Esophagus squamous epithelium (tissue), 5 donors: ENCODE measurements at places on chromosomes 4 and X.

GRCh38 chrX:125654501-125654900 is 334.8 kb downstream of the TEX13C start:
- no peak for DNase-seq

- no peak for DNase-seq
These were observed 600.5 kb upstream of the GRIA3 start for GRCh38 chrX:122583551-122583950.

DNA sequence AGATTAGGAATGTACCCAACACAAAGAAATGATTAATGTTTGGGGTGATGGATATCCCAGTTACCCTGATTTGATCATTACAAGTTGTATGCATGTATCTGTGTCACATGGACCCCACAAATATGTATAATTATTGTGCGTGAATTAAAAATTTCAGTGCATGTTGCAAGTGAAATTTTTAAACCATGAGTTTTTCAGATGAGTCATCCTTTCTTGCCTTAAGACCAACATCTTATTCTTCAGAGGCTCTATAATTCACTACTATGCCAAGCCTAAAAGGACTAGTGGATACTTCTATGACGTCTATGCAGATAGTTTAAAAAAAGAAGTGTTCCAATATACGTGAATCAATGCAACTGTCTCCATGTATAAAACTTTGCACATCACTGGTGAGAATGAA is 113.0 kb upstream of the SH3RF1 start:
- no peak for DNase-seq

DNA sequence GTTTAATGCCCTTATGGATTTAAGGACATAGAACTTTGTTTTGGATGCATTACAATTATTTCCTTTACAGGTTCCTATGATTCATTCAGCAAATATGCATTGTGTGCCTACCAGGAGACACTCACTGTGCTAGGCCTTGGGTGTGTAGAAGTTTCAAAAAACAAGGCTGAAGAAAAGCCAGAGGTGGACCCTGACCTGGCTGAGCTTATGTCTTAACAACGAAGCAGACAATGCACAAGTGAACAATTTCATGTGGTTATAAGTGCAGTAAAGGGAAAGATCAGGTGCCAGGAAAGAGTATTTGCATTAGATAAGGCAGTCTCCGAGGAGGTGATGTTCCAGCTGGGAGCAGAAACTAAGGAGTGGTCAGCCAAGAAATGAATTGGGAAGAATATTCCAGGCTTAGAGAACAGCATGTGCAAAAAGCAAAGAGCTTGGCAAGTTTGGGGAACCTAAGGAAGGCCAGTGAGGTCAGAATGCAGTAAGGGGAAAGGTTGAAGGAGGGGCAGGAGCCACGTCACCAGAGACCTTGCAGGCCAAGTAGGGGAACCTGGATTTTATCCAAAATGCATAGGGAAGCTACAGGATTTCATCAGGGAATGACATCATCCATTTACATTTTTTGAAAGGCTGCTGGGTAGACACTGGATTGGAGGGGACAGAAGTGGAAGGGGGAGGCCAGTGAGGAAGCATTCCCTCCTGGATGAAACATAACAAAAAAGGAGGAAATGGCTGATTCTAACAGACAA is 193.6 kb downstream of the SOWAHB start:
- DNase-seq = no peak

GRCh38 chr4:45629717-45630116 is 494.1 kb downstream of the GABRG1 start:
- DNase-seq = no peak

DNA sequence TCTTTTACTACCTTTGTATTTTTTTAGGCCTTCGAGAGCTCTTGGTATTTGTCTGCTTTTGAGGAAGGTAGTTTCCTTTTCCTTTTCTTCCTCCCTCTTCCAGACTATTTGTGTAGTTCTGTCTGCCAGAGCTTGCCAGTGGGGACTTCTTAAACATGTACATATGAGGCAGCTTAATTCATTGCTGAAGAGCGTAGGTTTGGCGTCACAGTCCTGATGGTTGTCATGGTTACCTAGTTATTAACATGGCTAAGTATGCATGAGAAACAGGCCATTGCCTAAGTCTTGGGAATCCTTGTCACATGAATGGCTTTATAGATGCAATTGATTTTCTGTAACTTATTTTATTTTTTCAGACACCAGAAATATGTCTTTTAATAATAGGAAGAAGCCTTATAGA is 48.5 kb upstream of the ARMCX2 start:
- no peak for DNase-seq

DNA sequence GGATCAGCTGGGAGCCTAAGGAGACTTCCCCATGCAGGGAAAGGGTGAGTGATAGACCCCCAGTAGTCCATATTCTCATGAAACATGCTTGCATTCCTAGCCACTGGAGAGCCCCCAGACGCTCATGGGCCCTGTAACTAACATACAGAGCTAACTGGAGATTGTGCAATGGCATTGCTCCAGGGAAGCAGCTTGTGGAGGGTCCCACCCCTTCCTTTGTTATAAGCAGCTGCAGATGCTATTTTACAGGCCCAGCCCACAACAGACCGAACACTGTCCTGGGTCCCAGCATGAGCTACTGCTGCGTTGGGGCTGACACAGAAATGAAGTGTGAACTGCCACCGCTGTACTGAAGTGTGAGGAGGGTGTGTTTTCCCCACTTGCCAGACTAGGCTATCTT is 1465.7 kb upstream of the DIAPH2 start:
- DNase-seq = no peak

GRCh38 chrX:80876877-80877276 is 67.2 kb upstream of the BRWD3 start:
- DNase-seq = no peak

DNA sequence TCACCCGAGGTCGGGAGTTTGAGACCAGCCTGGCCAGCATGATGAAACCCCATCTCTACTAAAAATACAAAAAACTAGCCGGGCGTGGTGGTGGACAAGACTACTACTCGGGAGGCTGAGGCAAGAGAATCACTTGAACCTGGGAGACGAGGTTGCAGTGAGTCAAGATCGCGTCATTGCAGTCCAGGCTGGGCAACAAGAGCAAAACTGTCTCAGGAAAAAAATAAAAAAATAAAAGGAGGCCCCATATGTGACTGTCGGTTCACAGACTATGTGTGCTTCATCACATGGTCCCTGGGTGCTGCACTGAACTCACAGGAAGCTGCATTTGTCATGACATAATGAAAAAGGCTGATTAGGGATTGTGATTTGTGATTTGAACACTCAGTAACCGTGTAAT is 6.4 kb downstream of the TRIML1 start:
- DNase-seq = no peak
